ENCODE measurements at places on chromosomes 6 and 20. TPM values are rescaled to one million over a fixed set of nuclear protein-coding genes. Genes with fewer than 3 reads are reported as not detected.

SIRPG gene
- total RNA-seq, result not detected

DNA sequence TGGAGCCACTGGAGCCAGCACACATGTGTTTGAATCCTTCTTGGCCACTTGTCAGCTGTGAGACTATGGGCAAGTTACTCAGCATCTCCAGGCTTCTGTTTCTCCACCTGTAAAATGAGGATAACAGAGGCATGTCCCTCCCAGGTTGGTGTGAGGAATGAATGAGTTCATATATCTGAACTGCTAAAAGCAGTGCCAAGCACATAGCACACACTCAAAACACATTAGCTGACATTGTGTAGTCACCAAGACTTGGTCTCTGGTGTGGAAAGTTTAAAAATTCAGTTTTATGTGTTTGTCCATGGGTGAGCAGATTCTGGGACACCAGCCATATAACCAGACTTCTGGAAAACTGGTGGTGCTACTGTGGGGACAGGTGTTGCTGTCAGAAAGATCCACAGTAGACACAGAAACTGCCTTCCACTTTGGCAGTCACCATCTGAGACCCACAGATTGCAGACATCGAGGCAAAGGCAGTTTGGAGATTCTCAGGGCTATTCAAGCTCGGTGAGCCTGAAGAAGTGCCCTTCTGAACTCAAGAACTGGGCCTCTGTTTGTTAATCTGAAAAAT lies 115.8 kb downstream of the MRPL14 start:
- no peak for DNase-seq

OLIG3 gene
- not detected for total RNA-seq

- no peak for DNase-seq
These were observed 36.4 kb upstream of the SMOC2 start for GRCh38 chr6:168404560-168404959.

- DNase-seq, result no peak
These were observed 379.7 kb downstream of the BMP2 start for GRCh38 chr20:7147220-7147601.

Measured in MCF 10A (cell line).